Activated T-cell treated with anti-CD3 and anti-CD28 coated beads, Interleukin-2, amount 50 U/mL, for 72 hours (primary cell): ENCODE measurements at places on chromosomes 3 and 15.

- peak; percentile 21 for DNase-seq
These were observed 100.3 kb upstream of the TPRG1 start for GRCh38 chr3:189071446-189071845.

DNA sequence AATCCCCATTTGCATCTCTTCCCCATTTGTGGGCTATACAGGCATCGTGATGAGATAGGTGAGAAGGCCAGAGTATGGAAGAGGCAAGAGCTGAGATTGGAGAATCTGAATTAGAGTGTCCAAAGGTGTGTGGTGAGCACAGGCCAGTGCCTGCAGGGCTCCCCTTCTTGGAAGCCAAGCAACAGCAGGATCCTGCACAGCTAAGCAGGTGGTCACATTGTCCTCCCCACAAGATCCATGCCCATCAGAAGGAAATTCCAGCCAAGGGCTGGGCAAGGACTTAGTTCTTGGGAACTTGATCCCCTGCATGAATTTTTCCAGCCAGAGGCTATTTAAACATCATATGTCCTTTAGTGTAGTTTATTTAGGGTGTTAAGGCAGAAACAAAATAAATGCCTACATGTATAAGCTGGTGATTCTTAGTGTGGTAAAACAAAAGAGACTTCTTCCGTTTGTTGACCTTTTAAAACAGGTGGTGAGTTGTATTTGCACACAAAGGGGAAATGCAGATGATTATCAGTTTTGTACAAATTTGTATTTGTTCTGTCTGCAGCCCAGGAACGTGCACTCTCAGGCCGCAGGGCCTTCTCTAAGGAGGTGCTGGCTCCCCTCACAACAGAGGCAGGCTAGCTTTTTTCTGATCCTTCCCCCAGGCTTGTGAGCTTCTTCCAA is 110.2 kb downstream of the PLCL2 start:
- DNase-seq, result no peak

DNA sequence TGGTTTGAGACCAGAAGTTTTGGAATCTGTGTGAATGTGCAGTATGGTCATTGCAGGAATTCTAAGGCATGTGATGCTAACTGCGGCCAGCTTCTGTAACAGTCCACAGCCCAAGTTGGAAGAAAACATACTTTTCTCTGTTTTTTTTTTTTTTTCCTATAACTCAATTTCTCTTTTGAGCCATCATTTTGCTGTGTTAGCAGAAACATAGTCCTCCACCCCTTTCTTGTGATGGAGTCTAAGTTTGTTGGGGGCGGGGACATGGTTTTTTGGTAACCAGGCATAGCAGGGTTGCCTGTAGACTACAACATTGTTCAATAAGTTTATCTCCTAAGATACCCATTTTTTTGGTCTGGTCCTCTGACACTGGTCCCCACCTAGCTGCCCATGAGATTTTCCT is 223.2 kb upstream of the ONECUT1 start:
- DNase-seq, result no peak

DNA sequence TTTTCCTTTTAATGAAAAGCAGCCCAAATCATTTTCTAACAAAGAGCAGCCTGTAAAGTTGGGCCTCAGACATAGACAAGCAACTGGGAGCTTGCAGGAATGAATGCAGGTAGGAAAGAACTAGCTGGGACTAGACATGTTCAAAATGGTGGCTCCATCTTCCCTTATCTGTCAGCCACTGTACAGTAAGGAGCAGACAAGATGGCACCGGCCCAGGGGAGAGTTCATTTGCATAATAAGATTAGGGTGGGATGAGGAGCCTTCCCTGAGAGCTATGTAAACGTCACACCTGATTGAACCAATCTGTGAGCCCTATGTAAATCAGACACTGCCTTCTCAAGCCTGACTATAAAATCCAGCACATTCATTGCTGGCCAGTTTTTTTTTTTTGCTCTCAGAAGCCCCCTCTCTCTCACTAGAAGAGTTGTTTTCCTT is 59.7 kb upstream of the GK5 start:
- DNase-seq, result no peak

DNA sequence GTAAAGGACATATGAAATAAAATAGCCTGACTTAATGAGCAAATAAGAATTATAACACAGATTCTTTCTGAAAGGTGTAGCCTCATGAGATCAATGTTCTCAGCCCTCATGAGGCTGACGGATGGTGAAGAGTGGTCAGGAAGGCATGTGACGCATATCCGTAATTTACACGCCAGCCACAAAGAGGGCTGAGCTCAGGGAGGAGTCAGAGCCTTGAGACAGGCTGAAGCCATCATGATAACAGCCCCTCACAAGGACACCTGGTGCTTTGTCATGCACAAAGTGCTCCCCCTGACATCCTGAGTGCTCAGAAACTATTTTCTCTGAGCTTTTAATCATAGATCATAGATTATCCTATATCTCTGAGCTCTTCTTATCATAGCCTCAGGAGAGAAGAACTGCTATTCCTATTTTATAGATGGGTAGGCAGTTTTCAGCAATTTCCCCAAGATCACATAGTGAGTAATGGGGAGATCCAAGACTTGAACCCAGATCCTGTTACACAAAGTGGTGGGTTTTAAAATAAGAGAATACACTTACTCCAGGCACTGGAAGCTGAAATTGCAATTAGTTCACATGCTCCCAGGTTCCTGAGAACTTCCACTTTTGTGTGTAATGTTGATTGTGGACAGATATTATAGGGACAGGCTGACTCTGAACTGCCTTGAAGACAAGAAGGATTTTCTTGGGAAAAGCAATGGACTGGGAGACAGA is 267.1 kb downstream of the RPLP1 start:
- DNase-seq, result peak; percentile 78

GRCh38 chr3:140655678-140656077 is 22.2 kb upstream of the TRIM42 start:
- DNase-seq, result no peak

DNA sequence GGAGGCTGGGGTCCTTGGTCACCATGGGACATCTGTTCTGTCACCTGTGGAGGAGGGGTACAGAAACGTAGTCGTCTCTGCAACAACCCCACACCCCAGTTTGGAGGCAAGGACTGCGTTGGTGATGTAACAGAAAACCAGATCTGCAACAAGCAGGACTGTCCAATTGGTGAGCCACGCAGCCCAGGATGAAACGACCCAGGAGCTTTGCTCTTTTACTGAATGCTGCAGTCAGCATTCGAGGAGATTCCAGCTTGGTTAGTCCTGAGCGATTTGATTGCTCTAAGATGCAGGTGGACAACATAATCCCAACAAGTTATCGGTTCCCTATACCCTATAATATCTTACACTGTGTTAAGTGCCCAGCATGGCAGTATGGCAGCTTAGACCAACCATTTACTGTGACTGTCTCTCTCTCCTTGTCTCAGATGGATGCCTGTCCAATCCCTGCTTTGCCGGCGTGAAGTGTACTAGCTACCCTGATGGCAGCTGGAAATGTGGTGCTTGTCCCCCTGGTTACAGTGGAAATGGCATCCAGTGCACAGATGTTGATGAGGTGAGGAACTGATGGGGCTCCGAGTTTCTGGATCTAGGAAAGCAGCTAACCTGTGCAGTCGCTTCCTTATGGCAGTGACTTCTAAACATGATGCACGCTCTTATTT is 7.8 kb downstream of the THBS1 start:
- DNase-seq, result no peak
